Esophagus muscularis mucosa (tissue), 4 donors: ENCODE measurements at places on chromosomes 4 and X. TPM values are rescaled to one million over a fixed set of nuclear protein-coding genes. Genes with fewer than 3 reads are reported as not detected.

GEMIN8 gene
- total RNA-seq = 30.7 TPM

TLL1 gene
- 8.9 TPM for total RNA-seq

- H3K27ac ChIP-seq = no peak overlapping the region
- H3K27me3 ChIP-seq = peaks cover 5% of the 10 kb centered on the region
- no peaks in the 10 kb centered on the region for H3K36me3 ChIP-seq
- no peak for DNase-seq
- H3K4me1 ChIP-seq = no peaks in the 10 kb centered on the region
Measured at GRCh38 chrX:105063743-105064142, 156.8 kb downstream of the TEX13A start.

DNA sequence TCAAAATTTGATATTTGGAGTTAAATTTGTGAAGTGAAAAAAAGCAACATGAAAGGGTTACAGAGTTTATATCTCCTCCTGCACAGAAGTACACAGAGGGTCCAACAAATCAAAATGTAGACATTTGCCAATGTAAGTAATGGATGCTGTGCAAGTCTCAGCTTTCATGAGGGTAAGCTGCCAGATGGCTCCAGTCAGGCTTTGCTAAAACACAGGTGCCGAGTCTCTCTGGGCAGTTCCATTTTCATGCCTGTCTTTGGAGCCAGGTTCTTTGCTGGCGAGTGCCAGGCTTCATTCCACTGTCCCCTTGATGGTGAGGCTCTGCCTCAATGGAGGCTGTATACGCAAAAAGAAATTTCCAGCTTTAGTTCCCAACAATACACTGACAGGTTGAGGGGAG is 27.9 kb downstream of the SLC4A4 start:
- H3K4me1 ChIP-seq = no peaks in the 10 kb centered on the region
- no peak for DNase-seq
- H3K4me3 ChIP-seq = no peak overlapping the region
- no peaks in the 10 kb centered on the region for H3K27me3 ChIP-seq

RUFY3 gene
- 30.5 TPM for total RNA-seq

DNA sequence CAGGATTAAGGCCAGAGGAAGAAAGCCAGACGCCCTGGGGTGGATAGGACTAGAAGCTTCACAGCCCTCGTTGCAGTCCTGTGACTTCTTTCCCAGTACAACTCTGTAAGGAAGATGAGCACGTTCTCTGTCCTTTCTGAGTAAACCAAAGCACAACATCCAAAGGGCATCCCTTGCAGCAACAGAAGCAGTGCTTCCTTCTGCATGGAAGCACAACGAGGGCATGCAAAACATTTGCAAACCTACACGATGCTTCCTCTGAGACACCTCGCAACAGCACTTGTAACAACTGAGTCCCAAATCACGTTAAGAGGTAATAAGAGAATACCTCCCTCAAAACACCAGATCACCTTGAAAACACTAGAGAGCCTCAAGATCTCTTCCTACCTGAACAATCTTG is 335.7 kb upstream of the RASGEF1B start:
- no peaks in the 10 kb centered on the region for H3K27me3 ChIP-seq
- no peaks in the 10 kb centered on the region for H3K36me3 ChIP-seq
- H3K4me1 ChIP-seq = no peaks in the 10 kb centered on the region

DNA sequence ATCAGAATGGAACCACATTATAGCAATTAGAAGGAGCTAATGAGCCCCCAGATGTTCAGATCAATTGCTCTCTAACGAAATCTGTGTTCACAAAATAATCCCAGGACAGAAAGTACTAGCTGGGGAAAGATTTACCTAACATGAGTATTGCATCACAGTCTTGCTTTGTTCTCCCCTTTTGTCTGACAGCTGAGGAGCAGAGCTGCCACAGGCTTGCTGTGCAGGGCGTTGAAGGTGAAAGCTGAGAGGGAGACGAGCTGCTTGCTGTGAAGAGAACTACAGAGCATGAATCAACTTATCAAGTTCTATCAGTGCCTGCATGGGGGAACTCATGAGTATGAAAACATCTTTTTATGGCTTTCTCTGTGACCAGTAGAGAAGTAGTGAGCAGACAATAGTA is 441.2 kb downstream of the CENPC start:
- H3K4me1 ChIP-seq = no peaks in the 10 kb centered on the region
- H3K27me3 ChIP-seq = no peaks in the 10 kb centered on the region
- no peak for DNase-seq
- H3K36me3 ChIP-seq = no peaks in the 10 kb centered on the region

DNA sequence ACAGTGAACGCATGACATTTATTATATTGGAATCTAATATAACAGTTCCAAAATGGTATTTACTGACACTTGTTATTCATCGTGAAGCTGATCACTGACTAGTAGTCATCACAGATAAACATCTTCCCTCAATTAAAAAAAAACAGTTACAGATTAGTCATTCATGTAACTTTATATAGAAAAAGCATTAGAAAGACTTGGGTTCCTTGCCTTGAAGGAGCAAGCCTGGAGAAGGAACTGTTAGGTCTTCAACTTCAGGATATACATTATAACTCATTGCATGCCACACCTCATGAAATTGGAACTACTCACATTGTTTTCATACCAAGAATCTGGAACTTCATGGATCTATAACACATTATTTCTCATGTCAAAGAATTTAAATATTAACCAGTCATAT is 317.7 kb downstream of the CCSER1 start:
- no peak for DNase-seq
- H3K4me3 ChIP-seq = no peak overlapping the region
- H3K27ac ChIP-seq = no peak overlapping the region
- no peaks in the 10 kb centered on the region for H3K4me1 ChIP-seq
- no peaks in the 10 kb centered on the region for H3K36me3 ChIP-seq

GRIA2 gene
- total RNA-seq = 0.06 TPM

DNA sequence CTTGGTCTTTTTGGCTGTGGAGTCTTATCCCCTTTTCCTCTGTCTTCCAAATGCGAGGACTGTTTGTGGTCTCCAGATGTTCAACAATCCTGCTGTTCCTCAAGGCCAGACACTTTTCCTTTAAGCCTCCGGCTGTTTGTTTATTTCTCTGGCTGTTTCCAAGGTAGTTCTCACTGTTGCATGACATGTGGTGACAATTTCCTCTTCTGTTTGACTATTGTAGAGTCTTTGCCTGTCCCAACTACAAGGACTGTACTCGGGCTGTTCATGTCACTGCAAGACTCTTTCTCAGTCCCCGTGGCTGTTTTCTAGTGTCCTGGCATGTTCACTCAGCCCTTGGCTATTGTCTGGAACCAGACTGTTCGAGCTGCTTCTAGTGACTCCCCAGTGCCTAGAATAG is 50.6 kb downstream of the ZNF157 start:
- H3K27ac ChIP-seq = no peak overlapping the region
- no peak overlapping the region for H3K4me3 ChIP-seq
- H3K36me3 ChIP-seq = no peaks in the 10 kb centered on the region
- DNase-seq = no peak
- H3K27me3 ChIP-seq = no peaks in the 10 kb centered on the region

DNA sequence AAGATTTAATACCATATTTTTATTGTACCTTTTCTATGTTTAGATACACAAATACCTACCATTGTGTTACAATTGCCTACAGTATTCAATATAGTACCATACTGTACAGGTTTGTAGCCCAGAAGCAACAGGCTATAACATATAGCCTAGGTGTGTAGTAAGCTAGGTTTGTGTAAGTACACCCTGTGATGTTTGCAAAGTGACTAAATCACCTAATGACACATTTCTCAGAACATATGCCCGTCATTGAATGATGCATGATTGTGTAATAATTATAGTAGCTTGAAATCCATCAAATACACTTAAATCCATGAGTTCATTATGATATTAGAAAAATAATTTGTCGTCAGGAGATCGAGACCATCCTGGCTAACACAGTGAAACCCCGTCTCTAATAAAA is 30.8 kb downstream of the GAB3 start:
- H3K27ac ChIP-seq = no peak overlapping the region
- no peaks in the 10 kb centered on the region for H3K36me3 ChIP-seq
- no peak for DNase-seq
- peaks cover 12% of the 10 kb centered on the region for H3K4me1 ChIP-seq

GRCh38 chr4:600166-600565 is 24.1 kb upstream of the TMEM271 start:
- no peaks in the 10 kb centered on the region for H3K36me3 ChIP-seq
- H3K4me3 ChIP-seq = no peak overlapping the region
- no peaks in the 10 kb centered on the region for H3K27me3 ChIP-seq
- H3K4me1 ChIP-seq = no peaks in the 10 kb centered on the region
- H3K27ac ChIP-seq = no peak overlapping the region
- DNase-seq = no peak

GRCh38 chr4:173529477-173530325 is at the start of gene HAND2:
TSS of gene HAND2 (minus strand) at chr4:173530229. CDS start at chr4:173529289, 940 bp downstream.
- H3K27me3 ChIP-seq = peaks cover 3% of the 10 kb centered on the region
- peak within 1 kb of the TSS; percentile 98 for H3K27ac ChIP-seq
- peak within 1 kb of the TSS; percentile 90 for H3K4me3 ChIP-seq
- peaks cover 31% of the 10 kb centered on the region for H3K4me1 ChIP-seq
- DNase-seq = no peak

AGTR2 gene
- total RNA-seq = not detected

UGT2A3 gene
- not detected for total RNA-seq

GRCh38 chr4:140057701-140058100 is 96.3 kb downstream of the MAML3 start:
- DNase-seq = no peak
- no peak overlapping the region for H3K4me3 ChIP-seq
- no peak overlapping the region for H3K27ac ChIP-seq
- no peaks in the 10 kb centered on the region for H3K27me3 ChIP-seq
- no peaks in the 10 kb centered on the region for H3K36me3 ChIP-seq

PRR32 gene
- total RNA-seq = not detected

OPHN1 gene
- total RNA-seq = 7.3 TPM

SLITRK4 gene
- 1.9 TPM for total RNA-seq

- H3K4me1 ChIP-seq = peaks cover 50% of the 10 kb centered on the region
- H3K27ac ChIP-seq = peak overlapping the region; percentile 52
- no peaks in the 10 kb centered on the region for H3K36me3 ChIP-seq
- DNase-seq = peak; percentile 77
- H3K27me3 ChIP-seq = no peaks in the 10 kb centered on the region
Measured at GRCh38 chr4:153538487-153539357, 72.6 kb downstream of the TMEM131L start.

DRP2 gene
- 0.97 TPM for total RNA-seq

GRCh38 chrX:122422547-122422946 is 761.5 kb upstream of the GRIA3 start:
- H3K27me3 ChIP-seq = no peaks in the 10 kb centered on the region
- H3K36me3 ChIP-seq = no peaks in the 10 kb centered on the region
- no peak overlapping the region for H3K27ac ChIP-seq
- H3K4me3 ChIP-seq = no peak overlapping the region

- H3K27me3 ChIP-seq = peaks cover 6% of the 10 kb centered on the region
- H3K4me1 ChIP-seq = no peaks in the 10 kb centered on the region
- no peak overlapping the region for H3K27ac ChIP-seq
- H3K4me3 ChIP-seq = no peak overlapping the region
Measured at GRCh38 chrX:69319376-69319775, 154.1 kb upstream of the PJA1 start.

DNA sequence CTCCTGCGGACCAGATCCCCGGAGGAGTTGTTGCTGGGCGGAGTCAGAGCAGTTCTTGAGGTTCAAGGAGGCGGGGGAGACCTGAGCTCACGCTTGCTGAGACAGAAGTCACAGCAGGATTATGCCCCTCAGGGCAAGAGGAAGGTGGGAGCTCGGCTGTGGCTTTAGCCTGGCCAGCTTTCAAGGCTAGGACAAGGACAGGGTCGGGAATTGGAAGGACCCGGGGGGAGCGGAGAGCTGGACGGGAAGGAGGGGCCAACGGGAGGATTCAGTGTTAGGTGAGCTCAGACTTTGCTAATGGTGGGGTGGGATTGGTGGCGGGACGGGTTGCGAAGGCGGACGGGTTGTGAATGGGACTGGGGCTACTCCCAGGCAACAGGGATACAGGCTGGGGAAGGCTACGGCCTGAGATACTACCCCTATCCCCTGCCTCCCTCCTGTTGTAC is at the start of gene RIBC1:
Gene RIBC1 (plus strand): TSS at position 13 of the 446 bp plus-strand sequence. CDS start 3,404 bp downstream, outside the sequence.
- no peak for DNase-seq
- no peaks in the 10 kb centered on the region for H3K27me3 ChIP-seq
- peaks cover 25% of the 10 kb centered on the region for H3K4me1 ChIP-seq

- H3K27me3 ChIP-seq = no peaks in the 10 kb centered on the region
- no peak overlapping the region for H3K4me3 ChIP-seq
- DNase-seq = no peak
- H3K4me1 ChIP-seq = peaks cover 14% of the 10 kb centered on the region
Measured at GRCh38 chr4:3198906-3199305, 50.1 kb upstream of the MSANTD1 start.

PPP2R2C gene
- total RNA-seq = 1.2 TPM

TMEM165 gene
- total RNA-seq = 144 TPM

GRCh38 chr4:26452565-26453531 is 37.4 kb downstream of the CCKAR start:
- H3K27ac ChIP-seq = no peak overlapping the region
- H3K27me3 ChIP-seq = no peaks in the 10 kb centered on the region
- no peaks in the 10 kb centered on the region for H3K36me3 ChIP-seq
- no peaks in the 10 kb centered on the region for H3K4me1 ChIP-seq
- no peak overlapping the region for H3K4me3 ChIP-seq
- DNase-seq = peak; percentile 87

- no peaks in the 10 kb centered on the region for H3K27me3 ChIP-seq
- DNase-seq = no peak
- H3K36me3 ChIP-seq = peaks cover 40% of the 10 kb centered on the region
- no peak overlapping the region for H3K27ac ChIP-seq
Measured at GRCh38 chr4:169124661-169125060, 114.6 kb upstream of the CBR4 start.

GRCh38 chr4:74950200-74950599 is 17.3 kb downstream of the PARM1 start:
- no peaks in the 10 kb centered on the region for H3K4me1 ChIP-seq
- H3K27ac ChIP-seq = no peak overlapping the region
- H3K36me3 ChIP-seq = no peaks in the 10 kb centered on the region
- no peak overlapping the region for H3K4me3 ChIP-seq
- DNase-seq = no peak

DNA sequence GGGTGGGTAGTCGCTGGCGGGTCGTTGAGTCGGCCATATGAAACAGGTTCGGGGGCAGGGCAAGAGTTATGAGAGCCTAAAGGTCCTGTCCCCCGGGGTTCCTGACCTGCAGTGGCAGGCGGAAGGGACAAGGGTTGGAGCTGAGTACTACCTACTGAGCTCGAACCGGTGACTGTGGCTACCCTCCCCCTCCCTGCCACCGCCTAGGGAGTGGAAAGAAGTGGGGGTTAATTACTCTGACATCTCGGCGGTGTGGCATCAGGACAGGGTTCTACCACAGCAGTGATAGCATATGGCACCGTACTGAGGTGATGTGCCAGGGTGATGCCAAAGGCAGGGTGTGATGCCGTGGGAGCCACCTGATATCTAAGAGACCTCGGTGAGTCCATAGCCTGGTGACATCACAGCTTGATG is 307 bp downstream of the ATG4A start:
- H3K27ac ChIP-seq = peak overlapping the region; percentile 64
- H3K4me3 ChIP-seq = peak overlapping the region; percentile 67
- H3K4me1 ChIP-seq = no peaks in the 10 kb centered on the region
- peaks cover 3% of the 10 kb centered on the region for H3K36me3 ChIP-seq
- H3K27me3 ChIP-seq = no peaks in the 10 kb centered on the region
